ENCODE measurements at places on chromosomes 5 and 9.
A peak's percentile ranks its signal among the peaks of the same experiment; 100 is the strongest.

DNA sequence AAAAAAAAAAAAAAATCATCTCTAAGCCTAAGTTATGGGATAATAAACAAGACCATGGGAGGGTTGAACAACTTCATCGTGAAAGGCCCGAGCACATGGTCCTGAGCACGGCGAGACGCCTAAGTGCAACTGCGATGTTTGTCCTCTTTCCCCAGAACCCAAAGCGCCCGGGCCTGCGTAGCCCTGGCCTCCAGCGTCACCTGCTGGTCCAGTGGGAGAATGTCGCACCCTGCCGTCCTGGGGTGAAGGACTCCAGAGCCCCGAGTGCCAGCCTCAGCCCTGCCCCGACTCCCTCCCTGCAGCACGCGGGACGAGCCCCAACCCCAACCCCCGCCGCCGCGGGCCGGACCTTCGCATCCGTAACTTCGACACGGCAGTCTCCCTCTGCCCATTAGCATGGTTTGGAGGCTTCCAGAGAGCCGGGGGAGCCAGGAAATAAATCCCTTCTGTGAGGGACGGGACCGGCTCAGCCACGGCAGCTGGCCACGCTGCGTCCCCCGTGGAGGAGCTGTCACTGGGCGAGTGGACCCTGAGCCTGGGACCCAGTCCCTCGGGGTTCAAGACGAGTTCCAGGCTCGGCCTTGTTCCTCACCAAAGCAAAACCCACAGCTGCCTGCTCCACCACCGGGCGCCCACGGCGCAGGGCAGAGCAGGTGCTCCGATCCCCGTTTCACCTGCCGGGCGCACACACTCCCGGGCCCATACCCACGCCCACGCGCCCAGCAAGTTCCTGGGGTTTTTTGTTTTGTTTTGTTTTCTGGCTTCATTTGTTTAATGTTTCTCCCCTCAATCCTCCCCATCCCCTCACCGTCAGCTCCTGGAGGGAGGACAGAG lies 132.5 kb upstream of the HAND1 start:
- DNase-seq: peak; percentile 68

DNA sequence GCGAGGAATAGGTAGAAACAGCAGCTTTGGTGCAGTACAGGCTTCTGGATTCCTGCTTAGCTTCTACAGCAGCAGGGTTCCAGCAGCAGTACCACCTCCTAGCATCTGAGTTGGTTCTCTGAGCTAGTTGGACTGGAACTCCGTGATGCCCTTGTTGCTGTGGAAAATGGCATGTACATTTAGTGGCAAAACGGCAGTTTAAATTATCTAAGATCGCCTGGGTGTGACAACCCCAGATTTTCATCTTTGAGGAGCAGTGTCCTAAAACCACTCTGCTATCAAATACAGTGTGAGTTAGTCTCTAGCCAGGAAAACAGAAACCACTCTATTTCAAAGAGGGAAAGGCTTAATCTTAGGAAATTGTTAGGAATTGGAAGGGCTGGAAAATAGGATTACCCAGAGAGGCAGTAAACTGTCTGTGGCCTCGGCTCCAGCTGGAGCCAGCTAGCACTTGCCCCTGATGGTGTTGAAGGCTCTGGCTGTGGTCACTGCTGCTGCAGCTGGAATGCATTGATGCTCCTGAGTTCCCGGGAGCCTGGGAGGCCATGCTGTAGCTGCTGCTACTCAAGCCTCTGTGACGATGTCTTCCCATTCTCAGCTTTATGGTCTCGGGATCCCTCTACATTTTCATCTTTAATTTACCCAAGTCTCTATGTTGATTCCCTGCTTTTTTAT lies 29.4 kb downstream of the RAD23B start:
- DNase-seq: no peak

GRCh38 chr9:133135146-133135745 lies 14.2 kb upstream of the RALGDS start:
- DNase-seq: no peak

DNA sequence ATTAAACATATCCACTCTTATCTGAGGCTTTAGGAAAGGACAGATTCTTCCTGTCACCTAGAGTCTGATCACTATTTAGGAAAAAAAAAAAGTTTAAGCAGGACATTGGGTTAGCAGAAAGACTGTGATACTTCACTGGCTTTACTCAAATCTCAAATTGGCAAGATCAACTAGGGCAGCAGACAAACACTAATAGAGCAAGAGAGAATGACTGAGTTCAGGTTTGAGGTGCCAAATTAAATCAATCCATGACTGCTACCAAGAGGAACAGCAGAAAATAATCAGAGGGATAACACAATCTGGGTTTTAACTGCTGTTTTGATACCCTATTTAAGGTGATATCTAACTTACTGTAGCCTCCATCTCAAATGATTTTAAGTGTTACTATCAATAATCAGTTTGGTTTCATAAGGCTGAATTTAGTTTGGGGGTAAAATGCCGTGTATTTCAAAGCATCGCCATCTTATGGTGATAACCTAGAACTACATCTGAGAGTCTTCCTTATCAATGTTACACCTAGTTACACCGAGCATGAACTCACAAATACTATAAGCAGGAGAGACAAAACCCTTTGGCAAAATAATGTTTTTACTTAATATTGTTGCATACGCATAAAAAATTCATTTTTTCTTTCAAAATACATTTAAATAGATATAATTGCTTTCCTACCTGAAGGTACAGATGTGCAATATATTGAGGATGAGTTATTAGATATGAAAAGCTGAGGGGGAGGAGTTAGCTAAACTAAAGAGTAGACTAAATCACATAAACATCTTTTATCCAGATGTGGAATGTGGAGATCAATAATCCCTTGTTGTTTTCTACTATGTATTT lies 286.4 kb upstream of the CDH12 start:
- peak; percentile 29 for DNase-seq
